ENCODE measurements at places on chromosomes 7 and 10.

DNA sequence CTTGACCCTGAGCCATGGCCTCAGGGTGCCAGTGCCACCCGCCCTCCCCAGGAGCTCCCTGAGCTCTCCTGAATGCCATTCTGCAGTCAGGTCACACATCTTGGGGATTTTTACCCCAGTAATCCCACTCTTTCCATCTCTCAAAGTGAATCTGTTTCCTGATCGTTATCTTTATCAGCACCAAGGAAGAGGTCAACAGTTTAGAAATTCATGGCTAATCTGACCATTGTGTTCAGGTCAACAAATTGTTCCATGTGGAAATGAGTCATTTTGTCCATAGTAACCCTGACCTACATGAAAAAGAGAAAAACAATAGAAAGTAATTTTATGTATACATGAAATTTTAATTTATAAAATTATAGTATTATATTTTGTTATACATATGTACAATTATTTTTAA, 28.8 kb upstream of the ZNF488 start:
- no peak for DNase-seq

DNA sequence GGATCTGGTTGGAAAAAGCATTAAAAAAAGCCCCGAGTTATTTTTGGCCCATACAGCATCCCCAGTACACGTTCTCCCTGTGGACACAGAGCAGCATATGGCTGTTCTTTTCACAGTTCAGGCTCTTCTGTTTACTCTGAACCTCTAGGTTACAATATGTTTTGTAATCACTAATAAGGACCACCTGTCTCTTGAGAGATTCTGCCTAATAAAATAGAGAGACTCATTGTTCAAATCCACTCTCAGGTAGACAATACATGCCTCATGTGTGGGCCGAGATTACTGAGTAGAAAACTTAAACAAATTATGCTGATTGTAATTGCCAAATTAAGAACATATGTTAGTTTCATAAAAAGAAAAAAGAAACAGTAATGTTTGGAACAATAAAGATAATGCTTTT, 647.7 kb downstream of the GRM8 start:
- DNase-seq: no peak

DNA sequence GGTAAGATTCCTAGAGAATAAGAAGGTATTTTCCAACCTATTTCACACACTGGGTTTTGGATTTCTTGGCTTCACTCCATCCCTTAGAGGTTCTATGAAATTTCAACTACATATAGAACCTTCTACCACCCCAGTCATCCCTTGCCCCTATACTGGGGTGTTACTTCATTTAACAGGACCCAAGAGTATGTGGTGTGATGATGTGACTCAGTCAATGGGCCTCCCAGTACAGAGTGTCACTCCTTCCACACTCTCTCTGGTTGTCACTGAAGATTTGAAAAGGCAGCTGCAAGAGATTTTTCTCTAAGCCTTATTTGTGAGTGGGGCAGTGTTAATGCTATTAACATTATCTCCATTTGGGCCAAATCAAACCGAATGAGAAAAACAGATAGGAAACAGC, 33.5 kb downstream of the FGFBP3 start:
- DNase-seq: no peak

- DNase-seq: no peak
These were observed 41.0 kb downstream of the ADD3 start for GRCh38 chr10:110048781-110049180.

DNA sequence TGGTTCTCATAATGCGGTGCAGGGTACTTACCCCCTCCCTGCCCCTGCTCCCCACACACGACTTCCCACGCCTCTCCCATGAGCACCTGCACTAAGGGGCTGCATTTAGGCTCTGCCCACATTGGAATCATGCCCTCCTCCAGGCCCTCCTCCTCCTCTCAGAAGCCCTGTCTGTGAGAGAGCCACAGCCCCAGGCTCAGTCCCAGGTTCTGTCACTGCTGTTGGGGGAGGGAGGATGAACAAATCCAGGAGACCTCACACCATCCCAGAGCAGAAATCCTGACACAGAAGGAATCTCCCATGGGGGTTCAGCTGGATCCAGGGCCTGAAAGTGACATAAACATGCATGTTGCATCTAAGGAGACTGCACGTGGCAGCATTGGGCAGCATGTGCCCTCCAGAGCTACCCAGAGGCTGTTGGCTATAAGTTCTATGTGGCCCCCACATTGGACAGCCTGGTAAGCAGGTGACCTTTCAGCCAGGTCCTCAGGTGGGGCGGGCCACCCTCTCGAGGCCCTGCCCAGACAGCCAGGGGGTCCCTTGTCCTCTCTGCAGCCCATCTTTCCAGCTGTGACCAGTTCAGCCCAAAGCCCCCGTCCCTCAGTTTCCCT, 1.6 kb upstream of the PILRA start:
- no peak for DNase-seq

GRCh38 chr10:12594448-12594944, 245.1 kb downstream of the CAMK1D start:
- DNase-seq: peak; percentile 11

GRCh38 chr10:34360984-34361383, 454.1 kb downstream of the PARD3 start:
- DNase-seq: no peak

DNA sequence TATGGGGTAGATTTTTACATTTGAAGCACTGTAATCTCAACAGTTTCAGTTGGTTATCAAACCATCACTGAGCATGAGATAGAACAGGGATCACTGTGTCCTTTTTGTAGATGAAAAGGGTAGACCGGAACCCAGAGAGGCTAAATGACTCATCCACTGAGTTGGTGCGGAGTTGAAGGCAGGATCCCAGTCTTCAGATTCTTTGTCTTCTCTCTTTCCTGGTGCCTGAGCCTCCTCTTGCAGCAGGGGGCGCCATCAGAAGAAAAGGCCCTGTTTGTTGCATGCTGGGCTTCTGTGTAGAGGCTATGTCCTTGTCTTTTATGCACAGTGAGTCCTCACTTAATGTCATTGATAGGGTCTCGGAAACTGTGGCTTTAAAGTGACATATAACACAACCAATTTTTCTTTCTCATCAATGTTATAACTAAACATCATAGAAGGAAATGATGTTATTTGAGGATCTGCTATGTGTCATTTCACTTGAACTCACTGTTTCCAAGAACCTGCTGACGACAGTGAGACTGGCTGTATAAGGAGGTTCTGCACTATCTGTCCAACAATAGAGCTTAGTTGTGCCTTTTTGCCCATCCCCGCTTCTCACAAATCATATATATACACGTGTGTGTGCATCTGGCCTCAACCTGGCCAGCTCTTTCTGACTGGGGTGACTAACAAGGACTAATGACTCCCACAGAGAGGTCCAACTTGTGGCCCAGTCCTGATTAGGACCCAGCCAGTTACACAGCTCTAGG, 14.3 kb downstream of the ZNF282 start:
- DNase-seq: peak; percentile 64

- DNase-seq: no peak
These were observed 99.6 kb downstream of the STRA8 start for GRCh38 chr7:135333200-135333599.

DNA sequence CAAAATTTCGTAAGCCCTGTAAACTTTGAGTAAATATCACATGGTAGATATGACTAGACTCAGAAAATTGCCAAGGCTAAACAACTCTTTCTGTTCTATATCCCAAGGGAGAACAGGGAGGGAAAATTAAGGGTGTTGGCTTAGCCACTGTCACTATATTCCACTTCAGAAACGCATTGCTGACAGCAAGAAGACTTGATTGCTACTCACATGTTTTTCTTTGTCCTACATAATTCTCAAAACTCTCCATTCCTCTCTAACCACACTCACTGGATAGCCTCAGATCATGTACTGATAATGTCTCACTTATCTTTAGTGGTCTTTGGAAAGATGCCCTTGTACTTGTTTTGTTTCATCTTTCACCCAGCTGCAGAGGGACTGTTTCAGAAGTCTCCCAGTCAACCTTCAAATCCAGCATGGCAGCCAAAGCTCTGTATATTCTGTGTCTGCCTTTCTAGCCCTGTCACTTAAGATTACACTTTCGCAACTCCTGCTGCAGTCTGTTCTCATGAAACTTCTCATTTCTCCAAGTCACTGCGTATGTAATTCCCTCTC, 582.4 kb upstream of the FZD8 start:
- no peak for DNase-seq

GRCh38 chr7:142384493-142384922, 126.7 kb upstream of the PRSS58 start:
- DNase-seq: no peak

DNA sequence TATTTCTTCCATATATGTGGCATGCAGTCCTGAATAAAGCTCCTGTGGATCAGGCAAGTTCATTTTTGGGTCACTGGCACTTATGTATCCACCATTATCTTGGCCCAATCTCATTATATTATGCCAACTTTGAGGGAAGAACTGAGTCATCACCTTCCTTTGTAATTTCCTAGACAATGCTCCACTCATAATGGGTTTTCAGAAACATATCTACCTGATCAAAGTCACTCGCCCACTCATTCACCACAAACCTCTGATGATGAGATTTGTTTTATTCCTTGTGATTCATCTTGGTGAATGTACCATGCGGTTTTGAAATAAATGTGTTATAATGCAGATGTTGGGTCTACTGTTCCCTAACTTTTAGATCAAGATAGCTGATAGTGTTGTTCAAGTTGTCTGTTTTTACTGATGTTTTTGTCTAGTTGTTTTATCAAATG, 525.8 kb downstream of the KIF20B start:
- no peak for DNase-seq

DNA sequence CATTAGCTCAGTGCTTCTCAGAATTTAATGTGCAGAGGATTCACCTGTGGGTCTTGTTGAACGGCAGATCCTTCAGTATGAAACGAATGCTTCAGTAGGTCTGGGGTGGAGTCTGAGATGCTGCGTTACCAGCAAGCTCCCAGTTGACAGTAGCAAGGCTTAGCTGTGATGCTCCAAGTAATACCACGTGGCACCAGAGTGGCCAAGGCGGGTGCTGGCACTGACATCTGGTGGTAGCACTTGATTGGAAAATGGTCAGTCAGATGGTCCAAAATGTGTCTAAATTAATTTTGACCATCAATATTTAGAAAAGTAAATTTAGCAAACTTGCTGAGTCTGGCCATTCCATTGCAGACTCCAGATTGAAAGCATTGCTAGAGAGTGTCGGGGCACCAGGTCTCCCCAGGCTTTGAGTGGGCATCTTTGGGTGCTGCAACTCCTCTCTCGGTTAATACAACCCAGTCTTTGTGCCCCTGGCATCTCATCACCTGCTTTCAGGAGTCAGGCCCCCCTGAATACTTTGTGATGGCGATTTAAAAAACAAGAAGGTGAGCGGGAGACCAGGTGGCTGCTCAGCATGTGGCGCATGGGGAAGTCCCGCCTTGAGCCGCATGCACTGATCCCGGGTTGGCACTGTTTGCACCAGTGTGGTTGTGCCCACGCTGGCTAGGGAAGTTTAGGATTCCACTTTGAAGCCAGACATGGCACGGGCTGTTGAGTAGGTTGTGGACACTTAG, 130.1 kb downstream of the NT5C2 start:
- no peak for DNase-seq

GRCh38 chr7:49425277-49425818, 348.1 kb upstream of the VWC2 start:
- no peak for DNase-seq

GRCh38 chr7:17405786-17406185, 107.3 kb downstream of the AHR start:
- DNase-seq: no peak

DNA sequence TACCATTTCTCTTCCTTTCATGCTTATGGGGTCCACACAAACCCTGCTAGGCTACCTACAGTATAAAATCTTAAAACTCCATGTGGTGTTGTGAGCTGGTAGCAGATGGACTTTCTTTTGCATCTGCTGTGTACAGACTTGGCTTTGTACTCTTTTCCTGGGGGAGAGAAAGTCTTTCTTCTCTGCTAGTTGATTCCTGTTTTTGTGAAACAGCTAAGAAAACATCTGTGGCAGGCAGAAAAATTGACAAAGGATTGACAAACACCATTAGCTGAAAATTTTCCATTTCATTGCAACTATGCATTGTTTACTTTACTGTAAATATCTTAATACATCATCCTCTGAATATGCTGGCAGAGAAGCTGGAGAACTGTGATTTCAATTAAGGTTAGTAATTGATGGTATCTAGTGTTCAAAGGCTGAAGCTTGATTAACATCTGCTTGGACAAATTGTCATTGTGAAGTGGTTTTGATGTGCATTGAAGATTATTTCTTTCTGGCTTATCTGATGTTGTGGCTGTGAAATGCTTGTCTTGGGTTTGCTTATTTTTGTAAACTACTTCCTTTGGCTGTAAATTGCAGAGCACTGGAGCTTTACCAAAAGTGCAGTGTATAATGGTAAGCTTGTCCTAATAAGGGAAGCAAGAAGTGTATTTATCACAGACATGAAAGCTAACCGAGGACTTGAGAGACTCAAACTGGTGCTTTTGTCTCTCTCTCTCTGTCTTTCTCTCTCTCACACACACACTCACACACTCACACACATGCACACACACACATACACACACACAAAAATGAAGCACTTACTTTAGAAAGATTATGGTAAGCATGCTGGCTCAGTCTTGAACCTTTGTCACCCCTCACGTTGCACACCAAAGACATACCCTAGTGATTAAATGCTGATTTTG, at the start of gene FOXP2:
TSS of gene FOXP2 (plus strand) at position 660 of the 908 bp plus-strand sequence. CDS start 11,697 bp downstream, outside the sequence.
- DNase-seq: no peak

GRCh38 chr10:112389271-112389822, 15.4 kb downstream of the ACSL5 start:
- DNase-seq: no peak

GRCh38 chr7:739983-740942, 13.2 kb upstream of the PRKAR1B start:
- DNase-seq: no peak

GRCh38 chr10:44178856-44179255, 206.0 kb downstream of the CXCL12 start:
- DNase-seq: no peak

- DNase-seq: no peak
These were observed 76.5 kb downstream of the CHST15 start for GRCh38 chr10:124016804-124017375.

- DNase-seq: no peak
These were observed 148.3 kb downstream of the NOC3L start for GRCh38 chr10:94214481-94214893.

DNA sequence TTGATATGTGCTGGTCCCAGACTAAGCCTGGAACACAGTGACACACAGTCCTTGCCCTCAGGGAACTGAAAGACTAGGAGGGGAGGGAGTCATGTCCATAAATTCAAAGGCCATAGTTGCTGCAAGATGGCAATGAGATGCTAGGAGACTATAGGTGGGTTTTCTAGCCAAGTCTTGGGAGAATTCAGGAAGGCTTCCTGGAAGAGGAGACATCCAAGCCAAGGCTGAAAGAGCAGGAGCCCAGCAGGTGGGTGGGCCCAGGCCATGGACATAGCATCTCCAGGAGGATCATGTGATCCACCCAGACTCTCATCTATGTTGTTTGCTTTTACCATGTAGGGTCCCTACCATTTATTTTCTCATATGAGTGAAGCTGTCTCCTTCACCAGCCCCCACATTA, 335.1 kb downstream of the DPP6 start:
- DNase-seq: no peak

GRCh38 chr7:93036149-93036640, 81.6 kb downstream of the SAMD9 start:
- no peak for DNase-seq

DNA sequence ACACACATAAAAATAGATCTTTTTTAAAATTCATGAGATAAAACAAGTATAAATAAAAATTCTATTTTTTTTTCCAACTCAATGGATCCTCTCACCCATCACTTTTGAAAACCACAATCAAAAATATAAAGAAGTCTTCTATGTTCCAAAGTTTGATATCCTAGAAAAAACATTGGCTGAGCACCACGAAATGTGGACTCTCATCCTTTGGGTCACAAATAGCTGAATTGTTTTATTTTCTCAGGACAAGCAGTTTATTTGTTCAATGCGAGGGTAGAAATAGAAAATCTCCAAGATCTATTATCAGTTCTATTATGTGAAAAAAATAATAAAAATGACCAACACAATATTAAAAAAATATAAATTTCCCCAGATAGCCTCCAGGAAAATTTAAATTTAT, 310.5 kb upstream of the DGKB start:
- no peak for DNase-seq
